H4 (cell line): ENCODE measurements at places on chromosomes 16 and 17.

GRCh38 chr17:80637048-80637781, 92.6 kb downstream of the RPTOR start:
- DNase-seq = no peak

GRCh38 chr17:21275047-21275578, 9.4 kb upstream of the MAP2K3 start:
- DNase-seq = no peak

GRCh38 chr16:3058139-3059030, 7.1 kb upstream of the IL32 start:
- no peak for DNase-seq

DNA sequence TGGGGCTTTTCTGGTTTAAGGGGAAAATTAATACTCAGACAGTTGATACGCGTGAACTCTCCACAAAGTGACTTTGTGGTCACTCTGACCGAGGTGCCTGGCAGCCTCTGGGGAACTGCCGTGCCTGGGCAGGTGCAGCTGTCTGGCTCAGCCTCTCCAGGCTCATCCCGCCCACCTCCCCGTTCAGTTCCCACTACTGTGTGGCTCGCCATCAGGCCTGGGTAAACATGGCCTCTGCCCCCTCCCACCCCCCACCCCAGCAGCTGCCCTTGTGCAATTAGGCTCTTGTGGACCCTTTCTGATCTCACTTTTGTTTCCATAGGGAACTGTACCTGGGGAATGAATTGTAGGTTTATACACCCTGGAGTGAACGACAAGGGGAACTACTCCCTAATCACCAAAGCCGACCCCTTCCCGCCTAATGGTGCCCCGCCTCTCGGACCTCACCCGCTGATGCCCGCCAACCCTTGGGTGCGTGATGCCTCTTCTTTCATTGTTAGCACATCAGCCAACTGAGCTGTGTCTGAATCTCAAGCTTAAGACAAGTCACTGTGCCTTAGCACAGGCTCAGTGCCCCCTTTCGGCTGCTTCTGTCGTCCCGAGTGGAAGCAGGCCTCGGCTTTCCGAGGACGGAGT, 27.8 kb downstream of the ZC3H18 start:
- DNase-seq = no peak

- DNase-seq = no peak
Measured at GRCh38 chr16:59684911-59685310, 950.8 kb upstream of the GOT2 start.

DNA sequence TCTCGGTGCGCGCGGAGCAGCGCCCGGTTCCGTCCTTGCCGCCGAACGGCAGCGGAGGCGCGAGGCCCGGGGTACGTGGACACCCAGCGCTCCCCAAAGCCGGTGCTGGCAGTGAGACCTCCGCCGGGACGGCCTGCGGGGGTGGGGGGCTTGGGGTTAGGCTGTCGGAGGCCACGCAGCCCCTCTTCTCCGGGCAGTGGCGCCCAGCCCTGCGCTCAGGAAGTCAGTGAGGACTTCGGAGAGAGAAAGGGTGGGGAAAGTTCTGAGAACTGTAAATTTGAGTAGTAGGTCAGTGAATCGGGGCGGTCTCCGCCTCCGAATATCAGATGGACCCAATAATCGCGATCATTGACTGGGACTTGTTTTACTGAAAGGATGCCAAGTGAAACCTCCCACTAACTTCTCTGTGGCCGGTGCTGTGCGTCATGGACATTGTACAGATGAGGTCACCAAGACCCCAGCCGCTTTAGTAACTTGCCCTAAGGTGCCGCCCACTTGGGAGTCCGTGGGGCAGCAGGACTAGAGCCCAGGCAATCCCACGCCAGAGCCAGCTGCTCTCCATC, 468 bp downstream of the IL4R start:
- peak; percentile 56 for DNase-seq

GRCh38 chr17:32143527-32143870, 1.2 kb downstream of the RHOT1 start:
- DNase-seq = no peak

DNA sequence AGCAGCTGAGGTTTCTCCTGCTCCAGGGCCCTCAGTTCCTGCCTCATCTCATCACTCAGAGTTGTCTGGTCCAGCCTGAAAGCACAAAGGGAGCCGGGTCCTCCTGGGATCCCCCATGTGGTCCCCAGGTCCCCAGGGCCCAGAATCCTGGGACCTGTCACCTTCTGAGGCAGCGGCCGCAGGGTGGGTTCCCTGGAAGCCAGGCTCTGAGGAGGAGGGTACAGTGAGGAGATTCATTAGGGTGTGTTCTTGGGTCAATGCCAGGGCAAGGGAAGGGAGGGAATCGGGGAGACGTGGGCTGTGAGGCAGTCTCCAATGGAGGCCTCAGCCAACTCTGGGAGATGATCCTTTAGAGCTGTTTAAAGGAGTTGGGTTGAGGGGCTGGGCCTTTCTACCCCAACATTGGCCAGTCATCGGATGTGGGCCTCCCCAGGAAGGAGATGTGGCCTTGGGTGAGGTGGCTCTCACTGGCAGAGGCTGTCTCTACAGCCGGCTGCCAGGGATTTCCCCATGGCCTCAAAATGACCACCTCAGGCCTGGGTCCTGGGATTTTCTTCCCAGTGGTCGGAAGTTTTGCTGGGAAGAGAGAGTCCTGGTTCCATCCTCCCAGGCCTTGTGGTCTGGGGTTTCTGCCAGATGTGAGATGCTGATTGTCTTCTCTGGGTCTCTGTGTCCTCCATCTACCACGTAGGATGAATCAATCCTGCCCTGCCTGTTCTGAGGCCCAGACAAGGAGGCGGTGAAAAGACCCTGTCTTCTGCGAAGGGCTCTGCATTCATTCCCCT, 47.3 kb downstream of the NLRP1 start:
- no peak for DNase-seq

GRCh38 chr16:51801635-51802034, 650.6 kb upstream of the SALL1 start:
- DNase-seq = no peak

- DNase-seq = no peak
Measured at GRCh38 chr16:77684181-77684526, 38.2 kb upstream of the NUDT7 start.
